Muscle of arm (tissue), 14 donors: ENCODE measurements at places on chromosomes 1 and 21.

GRCh38 chr21:35113064-35113463 lies 64.0 kb upstream of the RUNX1 start:
- DNase-seq = no peak

DNA sequence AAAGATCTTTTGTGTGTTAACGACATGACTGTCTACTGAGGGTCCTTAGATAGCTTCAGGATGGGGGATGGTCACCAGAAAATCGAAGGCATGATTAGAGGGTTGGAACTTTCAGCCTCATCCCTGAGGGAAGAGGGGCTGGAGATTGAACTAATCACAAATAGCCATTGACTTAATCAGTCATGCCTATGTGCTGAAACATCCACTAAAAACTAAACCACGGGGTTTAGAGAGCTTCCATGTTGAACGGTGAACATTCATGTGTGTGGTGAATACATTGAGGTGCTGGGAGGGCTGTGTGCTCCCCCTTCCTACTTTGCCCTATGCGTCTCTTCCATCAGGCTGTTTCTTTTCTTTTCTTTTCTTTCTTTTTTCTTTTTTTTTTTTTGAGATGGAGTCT lies 17.0 kb downstream of the RBP7 start:
- DNase-seq = no peak

DNA sequence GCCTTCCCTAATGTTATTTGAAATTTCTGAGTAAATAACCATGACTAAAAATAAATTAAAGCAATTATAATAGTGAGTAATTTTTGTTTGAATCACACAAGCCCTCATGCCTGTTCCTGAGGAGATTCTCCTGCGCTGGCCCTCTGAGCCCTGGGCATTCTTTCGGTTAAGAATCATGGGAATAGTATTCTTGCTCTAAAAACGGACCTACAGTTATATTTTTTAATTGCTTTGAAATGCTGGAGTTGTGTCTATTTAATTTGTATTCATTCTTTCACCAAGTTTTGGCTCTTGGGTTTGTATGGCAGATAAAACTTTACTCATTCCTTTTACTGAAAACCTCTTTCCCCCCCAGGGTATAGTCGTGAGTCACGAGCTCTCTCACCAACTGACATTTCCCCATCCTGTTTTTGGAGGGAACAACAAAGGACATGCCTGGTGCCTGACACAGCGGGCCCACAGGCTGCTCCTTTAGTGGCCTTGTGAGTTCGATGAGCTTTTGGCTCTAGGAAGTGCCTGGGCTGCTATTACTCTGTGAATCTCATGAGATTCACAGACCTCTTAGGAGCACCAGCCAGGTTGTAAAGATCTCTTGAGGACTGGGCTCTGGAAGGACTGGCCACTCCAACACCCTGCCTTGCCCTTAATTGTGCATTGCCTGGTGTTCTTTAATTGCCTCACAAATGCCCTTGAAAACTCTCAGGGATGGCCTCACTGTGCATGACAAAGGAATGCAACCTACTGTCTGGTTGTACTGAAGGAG lies 58.6 kb downstream of the DDR2 start:
- DNase-seq = no peak

DNA sequence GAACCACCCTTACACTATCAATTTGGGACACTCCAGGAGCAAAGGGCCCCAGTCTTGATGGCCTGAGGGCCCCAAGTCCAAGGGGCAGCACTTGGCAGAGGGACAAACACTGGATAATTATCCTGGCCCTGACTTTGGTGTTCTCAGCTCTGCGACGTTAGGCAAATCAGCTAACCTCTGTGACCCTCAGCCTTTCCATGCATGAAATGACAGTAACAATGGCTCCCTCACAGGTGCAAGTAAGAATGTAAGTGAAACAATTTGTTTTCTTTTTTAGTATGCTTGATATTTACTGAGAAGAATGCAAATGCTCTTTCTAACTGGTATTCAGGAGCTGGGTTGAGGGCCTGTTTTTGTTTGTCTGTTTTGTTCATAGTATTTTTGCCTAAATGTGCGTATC lies 61.6 kb upstream of the PRDX6 start:
- DNase-seq = no peak

DNA sequence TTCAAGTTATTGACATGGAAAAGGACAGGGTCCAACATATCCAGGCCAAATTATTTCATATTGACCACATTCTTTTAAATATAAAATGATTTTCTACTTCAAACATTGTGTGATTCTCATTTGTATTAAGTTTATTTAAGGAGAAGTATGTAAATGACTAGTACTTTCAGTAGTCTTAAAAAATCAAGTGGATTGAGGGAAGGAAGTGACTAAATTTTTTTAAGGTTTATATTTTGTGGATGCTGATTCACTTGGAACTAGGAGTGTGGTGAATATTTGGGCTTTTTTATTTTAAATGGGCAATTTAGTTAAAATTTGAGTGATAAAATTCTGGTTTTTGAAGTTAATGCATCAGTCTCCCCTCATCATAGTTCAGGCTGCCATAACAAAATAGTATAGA lies 10.1 kb downstream of the PRRC2C start:
- DNase-seq = no peak
